ENCODE measurements at places on chromosomes 2 and 18. TPM values are rescaled to one million over a fixed set of nuclear protein-coding genes. Genes with fewer than 3 reads are reported as not detected.

- no peak overlapping the region for H3K4me3 ChIP-seq
- H3K36me3 ChIP-seq: peaks cover 7% of the 10 kb centered on the region
- H3K4me1 ChIP-seq: no peaks in the 10 kb centered on the region
- H3K27me3 ChIP-seq: no peaks in the 10 kb centered on the region
Observed at GRCh38 chr18:22176420-22177326, 7.3 kb downstream of the GATA6 start.

- DNase-seq: no peak
- no peak overlapping the region for H3K27ac ChIP-seq
- no peaks in the 10 kb centered on the region for H3K27me3 ChIP-seq
- no peak overlapping the region for H3K4me3 ChIP-seq
Observed at GRCh38 chr2:98419544-98419943, 25.1 kb upstream of the INPP4A start.

The NAT8 gene
- not detected for total RNA-seq

The SP5 gene
- 6.6 TPM for total RNA-seq

The CLASP1 gene
- 72.8 TPM for total RNA-seq

The HAUS1 gene
- total RNA-seq: 21.2 TPM
